ENCODE measurements at places on chromosomes 7 and 10.

GRCh38 chr10:2893991-2894390 lies 173.4 kb upstream of the PFKP start:
- no peak for DNase-seq

- DNase-seq, result no peak
Measured at GRCh38 chr10:103892181-103892580, 25.8 kb downstream of the STN1 start.

GRCh38 chr7:106866298-106867281 lies 1.5 kb downstream of the PIK3CG start:
- no peak for DNase-seq

DNA sequence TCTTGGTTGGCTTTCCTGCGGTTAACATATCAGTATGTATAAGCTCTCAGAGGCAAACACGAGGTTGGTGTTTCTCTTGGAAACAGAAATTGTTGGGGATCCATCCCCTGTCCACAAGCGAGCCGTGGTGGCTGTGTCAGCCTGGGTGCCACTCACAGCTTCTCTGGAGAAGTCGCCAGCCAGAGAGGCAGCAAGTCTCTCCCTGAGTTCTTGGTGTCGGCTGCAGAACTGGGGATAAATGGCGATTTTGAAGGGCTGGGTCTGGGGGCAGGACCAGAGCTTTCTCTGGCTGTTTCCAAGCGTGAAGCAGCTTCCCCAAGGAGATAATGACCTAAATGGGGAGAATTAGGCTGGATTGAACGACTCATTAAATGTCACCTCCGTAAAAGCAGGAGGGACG lies 335.3 kb downstream of the GLRX3 start:
- no peak for DNase-seq

DNA sequence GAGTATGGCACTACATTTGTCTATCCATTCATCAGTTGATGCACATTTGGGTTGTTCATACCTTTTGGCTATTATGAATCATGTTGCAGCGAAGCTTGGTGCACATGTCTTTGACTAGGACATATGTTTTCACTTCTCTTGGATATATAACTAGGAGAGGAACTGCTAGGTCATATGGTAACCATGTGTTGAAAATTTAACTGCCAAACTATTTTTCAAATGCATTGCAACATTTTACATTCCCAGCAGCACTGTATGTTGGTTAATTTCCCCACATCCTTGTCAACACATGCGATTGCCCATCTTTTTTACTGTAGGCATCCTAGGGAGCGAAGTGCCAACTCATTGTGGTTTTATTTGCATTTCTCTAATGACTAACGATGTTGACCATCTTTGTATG lies 183.4 kb downstream of the PRKCQ start:
- DNase-seq, result no peak

DNA sequence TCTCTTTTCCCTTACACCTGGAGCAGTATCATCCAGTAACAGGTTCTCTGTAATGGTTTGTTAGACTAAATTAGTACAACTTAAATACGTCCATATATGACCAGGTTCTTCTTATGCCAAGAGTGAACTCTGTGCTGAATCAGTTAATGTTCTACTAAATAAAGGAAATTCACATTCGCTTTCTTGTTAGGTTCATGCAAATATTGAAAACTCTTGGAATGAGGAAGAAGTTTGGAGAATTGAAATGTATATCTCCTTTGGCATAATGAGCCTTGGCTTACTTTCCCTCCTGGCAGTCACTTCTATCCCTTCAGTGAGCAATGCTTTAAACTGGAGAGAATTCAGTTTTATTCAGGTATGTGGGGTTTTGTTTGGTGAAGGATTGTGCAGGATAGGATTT lies 15.3 kb upstream of the CFAP69 start:
- no peak for DNase-seq

GRCh38 chr10:101601541-101601940 lies 13.4 kb downstream of the DPCD start:
- peak; percentile 42 for DNase-seq

- no peak for DNase-seq
Measured at GRCh38 chr7:127916735-127917134, 114.5 kb downstream of the LRRC4 start.

DNA sequence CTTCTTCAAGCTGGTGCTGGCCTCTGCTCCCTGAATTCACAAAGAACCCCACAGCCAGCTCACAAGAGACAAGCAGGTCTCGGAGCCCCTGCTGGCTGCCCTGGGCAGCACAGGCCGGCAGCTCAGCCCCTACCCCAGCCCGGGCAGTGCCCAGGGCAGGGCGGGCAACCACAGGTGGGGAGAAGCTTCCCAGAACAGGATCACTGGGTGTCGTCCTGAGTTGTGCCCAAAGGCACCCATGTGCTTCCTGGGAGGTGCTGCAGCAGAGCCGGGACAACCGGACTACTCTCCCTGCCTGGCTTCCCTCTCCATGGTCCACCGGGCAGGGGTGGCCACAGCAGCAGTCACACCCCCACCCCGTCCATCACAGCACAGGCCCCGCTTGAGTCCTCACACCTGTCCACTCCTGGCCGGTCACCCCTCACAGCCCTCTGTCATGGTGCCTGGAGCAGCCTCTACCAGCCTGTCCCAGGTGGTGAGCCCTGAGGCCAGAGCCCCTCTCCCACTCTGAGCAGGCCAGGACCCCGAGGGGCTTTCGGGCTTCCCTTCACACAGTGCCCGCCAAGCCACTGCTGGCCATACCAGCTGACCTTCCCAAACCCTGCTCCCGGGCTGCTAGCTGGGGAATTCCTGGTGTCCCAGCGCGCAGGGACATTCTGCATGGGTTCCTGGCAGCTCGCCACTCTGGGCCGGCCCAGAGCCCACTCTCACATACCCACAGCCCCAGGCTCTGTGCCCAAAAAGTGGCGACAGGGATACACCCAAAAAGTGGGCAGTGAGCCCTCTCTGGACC lies 3.1 kb downstream of the RASGEF1A start:
- no peak for DNase-seq

DNA sequence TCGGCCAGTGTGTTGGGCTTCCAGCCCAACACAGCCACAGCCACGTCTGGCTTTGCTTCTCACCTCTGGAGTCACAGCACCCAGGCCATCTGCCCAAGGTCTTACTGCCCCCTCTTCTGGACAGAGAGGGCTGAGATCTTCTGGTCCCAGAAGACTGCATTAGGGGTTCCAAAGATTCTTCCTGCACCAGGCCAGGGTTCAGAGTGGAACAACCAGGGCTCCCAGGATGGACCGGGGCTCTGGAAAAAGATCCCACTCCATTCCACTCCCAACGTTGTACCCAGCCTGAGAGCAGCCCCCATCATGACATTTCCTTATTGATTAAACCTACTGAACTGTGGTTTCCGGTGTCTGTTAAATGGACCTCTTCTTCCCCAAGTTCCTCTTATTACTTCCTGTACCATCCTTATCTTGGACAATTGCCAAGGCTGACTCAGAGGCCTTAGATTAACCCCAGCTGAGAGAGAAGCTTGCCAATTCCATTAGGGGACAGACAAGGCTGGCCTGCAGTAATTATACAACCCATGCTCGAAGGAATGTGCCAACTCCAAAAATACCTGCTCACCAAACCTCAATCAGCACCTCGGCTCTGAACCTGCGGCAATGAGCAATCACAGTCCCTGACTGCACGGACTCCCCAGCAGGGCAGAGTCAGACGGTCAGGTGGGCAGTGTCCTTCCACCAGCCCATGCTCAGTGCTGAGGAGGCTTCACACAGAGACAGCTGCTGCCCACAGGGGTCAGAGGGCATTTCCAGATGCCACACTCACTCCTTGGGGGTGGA lies 47.9 kb upstream of the NPFFR1 start:
- DNase-seq, result peak; percentile 66

DNA sequence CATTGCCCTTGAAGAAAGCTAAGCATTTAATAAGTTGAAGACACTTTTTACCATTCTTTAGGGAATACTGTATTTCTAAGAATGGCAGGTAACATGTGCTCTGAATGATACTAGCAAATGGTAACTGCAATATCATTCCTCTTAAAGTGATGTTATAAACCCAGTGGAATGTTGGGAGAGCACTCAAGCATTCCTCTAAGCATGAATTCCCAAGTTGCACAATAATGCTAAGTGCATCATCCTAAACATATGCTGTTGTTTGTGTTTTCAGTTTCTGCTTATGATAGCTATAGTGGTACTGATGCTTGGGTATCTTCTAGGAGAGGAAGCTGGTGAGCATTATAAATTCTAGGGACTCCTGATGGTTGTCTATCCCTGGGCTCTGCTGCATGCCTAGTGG lies 673.9 kb downstream of the PHTF2 start:
- DNase-seq, result no peak

- no peak for DNase-seq
Measured at GRCh38 chr7:151735186-151735850, 141.6 kb downstream of the PRKAG2 start.

DNA sequence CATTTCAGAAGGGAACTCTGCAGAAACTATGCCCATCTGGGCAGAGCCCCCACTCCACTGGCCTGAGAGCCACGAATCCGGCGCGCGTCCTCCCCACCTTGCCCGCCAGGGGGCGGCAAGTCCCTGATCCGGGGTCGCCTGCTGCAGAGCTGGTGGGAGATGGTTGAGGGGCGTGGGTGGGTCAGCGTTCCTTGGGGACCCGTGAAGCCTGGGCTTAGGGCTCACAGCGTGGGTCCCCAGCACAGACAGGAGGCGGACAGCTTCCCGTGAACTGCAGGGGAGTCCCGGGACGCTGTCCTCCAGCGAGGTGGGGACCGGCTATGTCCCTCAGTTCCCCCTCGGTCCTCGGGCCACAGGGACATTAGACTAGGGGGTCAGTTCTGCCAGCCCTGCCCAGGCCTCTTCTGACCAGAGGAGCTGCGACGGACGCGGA lies 585 bp upstream of the POP7 start:
- peak; percentile 80 for DNase-seq

DNA sequence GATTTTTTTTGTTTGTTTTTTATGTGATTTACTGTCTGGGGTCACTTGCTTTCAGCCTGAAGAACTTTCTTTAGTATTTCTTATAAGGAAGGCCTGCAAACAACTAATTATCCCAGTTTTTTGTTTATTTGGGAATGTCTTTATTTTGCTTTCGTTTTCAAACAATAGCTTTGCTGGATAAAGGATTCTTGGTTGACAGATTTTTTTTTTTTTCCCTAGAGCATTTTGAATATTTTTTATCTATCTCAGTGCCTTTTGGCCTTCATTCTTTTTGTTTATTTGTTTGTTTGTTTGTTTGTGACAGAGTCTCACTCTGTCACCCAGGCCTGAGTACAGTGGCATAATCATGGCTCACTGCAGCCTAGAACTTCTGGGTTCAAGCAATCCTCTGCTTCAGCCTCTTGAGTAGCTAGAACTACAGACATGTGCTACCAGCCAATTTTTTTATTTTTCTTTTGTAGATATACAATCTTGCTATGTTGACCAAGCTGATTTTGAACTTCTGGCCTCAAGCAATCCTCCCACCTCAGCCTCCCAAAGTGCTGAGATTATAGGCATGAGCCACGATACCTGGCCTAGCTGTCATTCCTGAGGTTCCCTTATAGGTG lies 46.3 kb upstream of the FZD9 start:
- no peak for DNase-seq

- DNase-seq, result no peak
Measured at GRCh38 chr10:114431414-114432135, 27.3 kb upstream of the AFAP1L2 start.

- no peak for DNase-seq
Measured at GRCh38 chr7:131608116-131608500, 51.7 kb upstream of the PODXL start.

DNA sequence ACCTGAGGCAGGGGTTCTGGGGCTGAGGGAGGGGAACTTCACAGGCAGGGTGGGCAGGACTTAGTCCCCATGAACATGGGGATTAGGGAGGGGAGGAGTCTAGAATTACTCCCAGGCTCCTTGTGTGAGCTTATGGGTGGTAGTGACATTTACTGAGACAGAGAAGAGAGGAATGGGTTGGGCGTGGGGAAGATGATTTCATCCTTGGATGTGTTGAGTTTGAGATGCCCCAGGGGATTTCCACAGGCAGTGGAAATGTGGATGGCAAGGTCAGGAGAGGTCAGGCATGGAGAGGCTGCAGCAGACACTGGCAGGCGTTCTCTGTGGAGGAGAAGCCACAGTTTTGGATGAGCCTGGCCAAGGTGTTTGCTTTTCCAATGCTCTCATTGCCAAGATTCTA lies 26.4 kb upstream of the GSDME start:
- no peak for DNase-seq

All from right cardiac atrium (tissue), 5 donors.